ENCODE measurements at places on chromosomes 7 and 10.

DNA sequence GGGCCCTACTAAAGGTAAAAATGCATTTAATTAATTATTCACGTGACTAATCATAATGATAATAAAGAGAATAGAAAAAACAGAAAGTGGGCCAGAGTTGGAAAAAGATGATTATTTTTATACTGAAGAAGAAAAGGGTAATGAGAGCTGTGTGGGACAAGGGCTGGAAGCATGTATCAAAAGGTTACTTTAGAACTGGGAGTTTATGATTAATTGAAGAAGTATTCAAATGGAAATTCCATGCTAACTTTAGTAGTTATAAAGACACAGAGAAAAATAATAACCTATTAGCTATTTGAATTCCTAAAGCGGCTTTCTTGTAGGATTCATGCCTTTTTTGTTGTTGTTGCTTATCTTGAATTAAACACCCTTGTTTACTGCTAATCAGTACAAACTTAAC, 49.9 kb downstream of the MKX start:
- no peak for DNase-seq

GRCh38 chr10:68871731-68872342, 29.3 kb upstream of the DDX50 start:
- peak; percentile 94 for DNase-seq

DNA sequence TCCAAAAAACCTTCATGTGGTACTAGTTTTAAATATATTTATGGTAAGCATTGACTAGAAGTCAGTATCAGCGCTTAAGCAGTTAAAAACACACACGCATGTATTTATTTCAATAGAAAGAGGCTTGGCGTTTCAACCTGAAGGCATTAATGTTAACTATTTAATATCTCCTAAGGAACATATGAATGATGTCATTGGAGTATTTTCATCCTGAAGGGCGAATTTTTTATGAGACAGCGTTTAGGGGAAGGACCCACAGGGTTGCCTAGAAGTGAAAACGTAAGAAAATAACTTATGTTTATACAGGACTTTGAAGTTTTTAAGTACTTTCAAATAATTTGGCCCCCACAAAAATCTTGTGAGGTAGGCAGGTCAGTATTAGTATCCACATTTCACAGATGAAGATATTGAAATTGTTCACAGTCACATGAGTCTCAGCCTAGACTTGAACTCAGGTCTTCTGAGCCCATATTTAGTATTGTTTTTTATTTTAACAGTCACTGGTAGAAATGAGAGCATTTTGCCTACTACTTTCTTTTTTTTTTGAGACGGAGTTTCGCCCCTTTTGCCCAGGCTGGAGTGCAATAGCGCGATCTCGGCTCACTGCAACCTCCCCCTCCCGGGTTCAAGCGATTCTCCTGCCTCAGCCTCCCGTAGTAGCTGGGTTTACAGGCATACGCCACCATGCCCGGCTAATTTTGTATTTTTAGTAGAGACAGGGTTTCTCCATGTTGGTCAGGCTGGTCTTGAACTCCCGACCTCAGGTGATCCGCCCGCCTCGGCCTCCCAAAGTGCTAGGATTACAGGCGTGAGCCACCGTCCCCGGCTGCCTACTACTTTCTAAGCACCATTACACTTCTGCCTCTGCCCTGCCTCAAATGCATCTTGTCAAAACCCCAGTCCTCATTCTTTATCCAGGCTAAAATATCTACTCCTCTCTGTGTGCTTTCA, 1.8 kb downstream of the SLK start:
- peak; percentile 19 for DNase-seq

DNA sequence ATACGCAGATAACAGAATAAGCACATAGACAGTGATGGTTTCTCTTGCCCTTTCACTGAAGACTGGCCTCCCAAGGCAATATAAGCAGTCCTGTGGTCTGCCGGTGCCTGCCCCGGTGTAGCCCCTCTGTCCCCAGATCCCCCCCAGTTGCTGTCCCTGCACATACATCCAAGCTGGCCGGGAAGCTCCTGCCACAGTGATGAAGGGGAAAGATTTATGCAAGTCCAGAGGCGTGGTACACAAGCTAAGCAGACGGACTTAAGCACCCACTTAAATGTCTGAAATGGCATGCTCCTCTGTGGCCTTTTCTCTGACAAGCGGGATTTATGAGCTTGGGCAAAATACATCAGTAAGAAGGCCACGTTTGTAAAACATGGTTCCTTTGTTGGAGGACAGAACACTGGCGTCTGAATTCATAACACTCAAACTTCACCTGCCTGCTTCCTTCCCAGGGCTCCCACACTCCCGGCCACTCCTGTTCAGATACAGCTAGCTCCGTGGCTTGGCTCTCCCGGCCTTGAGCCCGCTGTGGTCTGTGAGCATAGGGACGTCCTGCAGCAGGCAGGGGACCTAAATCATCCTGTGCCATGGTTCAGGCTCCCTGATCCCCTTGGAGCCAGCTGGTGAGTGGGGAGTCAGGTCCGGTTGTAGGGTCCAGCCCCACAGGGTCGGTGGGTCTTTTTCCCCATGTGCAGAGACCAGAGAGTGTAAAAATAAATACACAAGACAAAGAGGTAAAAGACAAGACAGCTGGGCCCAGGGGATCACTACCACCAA, 61.7 kb upstream of the PPP2R2D start:
- no peak for DNase-seq

DNA sequence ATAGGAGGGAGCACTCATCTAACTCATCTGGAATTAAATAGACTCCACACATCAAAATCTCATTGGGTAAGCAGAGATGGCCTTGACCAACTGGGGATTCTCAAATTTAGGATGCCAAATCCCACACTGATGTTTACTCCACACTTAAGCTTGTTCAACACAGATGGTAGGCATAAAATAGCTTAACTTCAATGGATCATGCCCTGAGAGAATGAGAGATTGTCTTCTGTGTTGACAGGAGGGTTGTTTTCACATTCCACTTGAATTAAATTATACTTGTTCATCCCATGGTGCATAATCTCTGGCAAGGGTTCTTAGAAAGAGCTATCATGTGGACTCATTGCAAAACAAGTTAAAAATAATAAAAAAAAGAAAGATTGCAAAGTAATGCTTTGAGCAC, 391.4 kb downstream of the PLXDC2 start:
- no peak for DNase-seq

DNA sequence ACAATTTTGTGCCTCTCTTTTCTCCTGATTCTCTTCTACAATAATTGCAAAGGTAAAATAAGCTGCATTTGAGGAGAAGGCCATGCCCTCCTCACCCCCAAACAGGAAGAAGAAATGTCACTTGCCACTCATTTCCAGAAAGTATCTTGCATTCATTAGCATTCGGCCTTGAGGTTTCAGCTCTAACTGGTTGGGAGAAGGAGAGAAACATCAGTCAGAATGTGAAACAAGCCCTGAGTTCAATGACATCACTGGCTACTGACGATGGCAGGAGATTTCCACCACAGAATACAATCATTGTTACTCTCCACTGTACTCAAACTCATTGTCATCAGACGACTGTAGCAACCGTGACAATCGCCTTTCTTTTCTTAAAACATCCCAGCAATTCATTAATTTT, 72.8 kb downstream of the PRKCQ start:
- no peak for DNase-seq

GRCh38 chr10:130423455-130424305, 287.5 kb downstream of the GLRX3 start:
- DNase-seq, result no peak

DNA sequence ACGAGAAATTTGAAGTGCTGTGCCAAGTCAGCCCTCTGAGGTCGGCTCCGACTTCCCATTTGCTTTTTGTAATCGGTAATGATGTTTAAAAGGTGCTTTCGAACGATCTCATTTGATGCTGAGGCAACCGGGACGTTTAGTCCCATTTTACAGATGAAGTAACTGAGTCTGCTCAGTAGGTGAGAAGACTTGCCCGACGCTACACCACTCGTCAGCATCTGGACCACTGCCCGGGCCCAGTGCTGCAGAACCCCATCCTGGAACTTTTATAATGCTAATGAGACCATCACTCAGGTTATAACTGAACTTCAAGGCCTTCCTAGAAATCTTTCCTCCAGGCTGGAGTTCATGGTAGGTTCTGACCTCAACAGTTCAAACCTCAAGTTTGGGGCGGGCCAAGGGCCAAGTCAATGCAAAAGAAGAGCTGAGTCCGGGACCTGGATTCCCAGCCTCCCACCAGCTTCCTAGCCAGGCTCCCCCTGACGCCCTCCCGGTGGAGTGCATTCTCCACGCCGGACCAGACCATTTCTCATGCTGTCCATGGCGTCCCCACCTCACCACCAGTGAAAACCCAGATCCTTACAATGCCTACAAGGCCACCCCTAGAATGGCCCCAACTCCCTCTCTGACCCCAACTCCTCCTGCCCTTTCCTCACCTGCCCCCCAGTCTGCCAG, 699 bp upstream of the PDLIM1 start:
- no peak for DNase-seq

- peak; percentile 66 for DNase-seq
Observed at GRCh38 chr10:115355162-115355760, 262.1 kb downstream of the ATRNL1 start.

DNA sequence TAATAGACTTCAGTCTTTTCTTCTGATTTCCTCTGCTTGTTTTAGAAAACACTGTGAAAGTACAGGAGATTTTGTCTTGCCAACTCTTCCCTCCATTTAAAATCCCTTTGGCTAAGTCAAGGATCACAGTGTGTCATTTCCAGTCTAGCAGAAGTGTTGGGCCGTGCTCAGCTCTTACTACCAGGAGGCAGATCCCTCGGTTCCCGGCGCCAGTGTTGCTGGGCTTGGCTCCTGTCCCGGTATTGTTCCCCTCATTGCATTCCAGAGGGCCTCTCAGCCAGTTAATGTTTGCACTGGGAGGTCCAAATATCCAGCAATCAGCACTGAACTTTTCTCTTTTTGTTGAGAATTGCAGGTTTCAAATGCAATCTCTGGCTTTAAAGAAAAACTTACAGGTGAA, 612.1 kb upstream of the MGMT start:
- DNase-seq, result no peak

GRCh38 chr10:122466951-122467381, 5.6 kb downstream of the HTRA1 start:
- DNase-seq, result no peak

DNA sequence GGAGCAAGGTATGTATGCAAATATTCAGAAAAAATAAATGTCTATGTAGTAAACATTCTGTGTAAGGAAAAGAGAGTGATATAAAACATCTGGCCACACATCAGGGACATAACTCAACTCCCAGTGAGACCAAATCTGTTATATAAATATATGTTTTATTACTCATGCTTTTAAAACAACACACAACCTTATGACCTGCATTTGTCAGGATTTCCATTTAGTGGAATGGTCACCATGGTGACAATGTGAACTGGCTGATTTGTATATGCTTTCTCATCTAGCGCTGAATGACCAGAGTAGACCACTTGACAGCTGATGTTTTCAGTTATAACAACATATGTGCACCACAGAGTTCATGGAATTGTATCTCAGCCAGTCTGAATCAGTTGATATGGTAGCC, 551.7 kb downstream of the HTR7 start:
- DNase-seq, result peak; percentile 18

DNA sequence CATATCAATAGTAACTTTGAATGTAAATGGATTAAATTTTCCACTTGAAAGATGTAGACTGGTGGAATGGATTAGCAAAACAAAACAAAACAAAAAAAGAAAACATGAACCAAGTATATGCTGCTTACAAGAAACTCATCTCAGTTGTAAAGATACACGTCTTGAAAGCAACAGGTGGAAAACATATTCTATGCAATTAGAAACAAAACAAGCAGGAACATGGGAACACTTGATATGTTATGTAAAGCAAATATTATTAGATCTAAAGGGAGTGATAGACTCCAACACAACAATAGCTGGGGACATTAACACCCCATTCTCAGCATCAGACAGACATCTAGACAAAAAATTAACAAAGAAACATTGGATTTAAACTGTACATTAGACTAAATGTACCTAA, 46.4 kb upstream of the CDK6 start:
- no peak for DNase-seq

- DNase-seq, result peak; percentile 56
Observed at GRCh38 chr7:95472581-95473161, 13.1 kb upstream of the ASB4 start.

DNA sequence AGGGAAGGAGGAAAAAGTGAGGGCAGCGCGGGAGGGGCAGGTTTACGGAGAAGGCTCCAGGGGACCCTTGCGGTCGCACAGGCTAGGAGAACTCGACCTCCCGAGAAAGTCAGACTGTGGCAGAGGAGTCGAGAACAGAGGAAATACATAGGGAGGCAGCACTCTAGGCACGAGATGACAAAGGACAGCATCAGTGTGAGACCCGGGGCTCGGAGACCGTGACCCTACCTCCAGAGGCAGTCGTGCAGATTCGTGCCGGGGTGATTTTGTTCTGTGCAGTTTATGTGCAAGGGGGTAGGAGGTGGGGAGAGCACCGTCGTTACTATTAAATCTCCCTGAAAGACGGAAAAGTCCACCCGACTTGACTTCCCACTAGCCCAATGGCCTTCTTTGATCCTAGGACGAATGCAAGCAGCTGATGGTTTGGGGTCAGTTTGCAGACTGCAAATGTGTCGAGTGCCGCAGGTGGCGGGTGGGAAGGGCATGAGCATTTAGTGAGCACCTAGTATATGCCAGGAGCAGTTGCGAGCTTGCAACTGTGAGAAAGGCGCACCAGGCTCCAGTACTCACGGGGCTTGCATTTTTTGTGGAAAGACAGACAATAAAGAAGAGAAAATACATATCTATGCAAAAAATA, 674 bp upstream of the OSBPL3 start:
- peak; percentile 57 for DNase-seq

DNA sequence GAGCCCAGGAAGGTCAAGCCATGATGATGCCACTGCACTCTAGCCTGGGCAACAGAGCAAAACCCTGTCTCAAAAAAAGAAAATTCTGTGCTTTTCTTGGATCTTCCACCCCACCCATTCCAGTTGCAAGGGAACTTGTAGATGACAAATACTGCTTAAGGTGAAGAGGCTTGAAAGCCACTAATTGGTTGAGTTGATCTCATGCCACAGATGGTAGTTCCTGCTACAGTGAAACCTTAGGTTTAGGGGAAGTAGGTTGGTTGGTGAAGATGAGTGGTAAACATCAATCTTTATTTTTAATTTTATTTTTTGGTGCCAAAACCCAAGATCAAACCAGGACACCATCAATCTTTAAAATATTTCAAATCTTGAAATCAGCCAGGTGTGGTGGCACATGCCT, 2.9 kb upstream of the GDI2 start:
- DNase-seq, result no peak

DNA sequence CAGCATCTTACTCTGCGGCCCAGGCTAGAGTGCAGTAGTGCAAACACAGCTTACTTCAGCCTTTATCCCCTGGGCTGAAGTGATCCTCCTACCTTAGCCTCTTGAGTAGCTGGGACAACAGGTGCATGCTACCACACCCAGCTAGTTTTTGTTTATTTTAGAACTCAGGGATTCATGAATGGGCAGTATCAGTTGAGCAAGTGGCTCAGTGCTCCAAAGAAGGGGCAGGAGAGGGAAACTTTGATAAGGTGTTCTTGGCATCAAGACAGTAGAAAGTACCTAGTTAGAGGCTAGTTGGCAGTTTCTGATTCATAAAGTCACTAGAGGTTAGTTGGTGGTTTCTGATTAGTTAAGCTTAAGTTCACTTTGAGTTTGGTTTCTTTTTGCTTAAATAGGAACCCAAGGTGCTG, 18.4 kb downstream of the TRIM24 start:
- DNase-seq, result peak; percentile 19

- DNase-seq, result no peak
Observed at GRCh38 chr7:55548295-55548731, 24.0 kb downstream of the VOPP1 start.

GRCh38 chr10:43606323-43607198, at the start of gene ZNF485:
Gene ZNF485 (plus strand): TSS chr10:43606438. CDS start chr10:43607051, 613 bp downstream.
- peak; percentile 66 for DNase-seq
